ENCODE measurements at places on chromosomes 5 and 9.
A peak's percentile ranks its signal among the peaks of the same experiment; 100 is the strongest.

GRCh38 chr5:174553556-174553955 lies 170.8 kb upstream of the MSX2 start:
- DNase-seq, result no peak

DNA sequence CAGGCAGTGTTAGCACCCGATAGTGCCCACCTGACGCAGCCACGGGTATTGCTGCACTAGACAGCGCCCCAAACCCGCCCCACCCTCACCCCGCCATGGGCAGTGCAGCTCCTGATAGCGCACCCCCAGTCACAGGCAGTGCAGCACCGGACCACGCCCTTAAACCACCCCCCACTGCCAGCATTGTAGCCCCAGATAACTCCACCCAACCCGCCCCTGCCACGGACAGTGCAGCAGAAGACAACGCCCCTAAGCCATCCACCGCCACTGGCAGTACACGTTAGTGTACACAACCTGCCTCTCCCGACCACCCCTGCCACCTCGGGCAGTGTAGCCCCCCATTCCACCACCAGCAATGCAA lies 825 bp upstream of the PCAT7 start:
- DNase-seq, result no peak

GRCh38 chr5:6083311-6083978 lies 294.9 kb downstream of the MED10 start:
- DNase-seq, result no peak

DNA sequence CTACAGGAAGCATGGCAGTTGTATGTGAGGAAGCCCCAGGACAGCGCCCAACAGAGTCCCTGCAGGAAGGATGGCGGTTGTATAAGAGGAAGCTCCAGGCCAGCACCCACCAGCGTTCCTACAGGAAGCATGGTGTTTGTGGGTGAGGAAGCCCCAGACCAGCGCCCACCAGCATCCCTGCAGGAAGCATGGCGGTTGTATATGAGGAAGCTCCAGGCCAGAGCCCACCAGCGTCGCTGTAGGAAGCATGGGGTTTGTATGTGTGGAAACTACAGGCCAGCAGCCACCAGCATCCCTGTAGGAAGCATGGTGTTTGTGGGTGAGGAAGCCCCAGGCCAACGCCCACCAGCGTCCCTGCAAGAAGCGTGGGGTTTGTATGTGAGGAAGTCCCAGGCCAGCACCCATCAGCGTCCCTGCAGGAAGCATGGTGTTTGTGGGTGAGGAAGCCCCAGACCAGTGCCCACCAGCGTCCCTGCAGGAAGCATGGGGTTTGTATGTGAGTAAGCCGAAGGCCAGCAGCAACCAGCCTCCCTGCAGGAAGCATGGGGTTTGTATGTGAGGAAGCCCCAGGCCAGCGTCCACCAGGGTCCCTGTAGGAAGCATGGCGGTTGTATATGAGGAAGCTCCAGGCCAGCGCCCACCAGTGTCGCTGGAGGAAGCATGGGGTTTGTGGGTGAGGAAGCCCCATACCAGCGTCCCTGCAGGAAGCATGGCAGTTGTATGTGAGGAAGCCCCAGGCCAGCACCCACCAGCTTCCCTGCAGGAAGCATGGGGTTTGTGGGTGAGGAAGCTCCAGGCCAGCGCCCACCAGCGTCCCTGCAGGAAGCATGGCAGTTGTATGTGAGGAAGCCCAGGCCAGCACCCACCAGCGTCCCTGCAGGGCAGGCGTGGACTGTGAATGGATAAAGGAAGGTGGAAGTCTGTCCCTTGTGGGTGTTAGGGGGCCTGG lies 79.0 kb downstream of the DAP start:
- no peak for DNase-seq

- no peak for DNase-seq
These were observed 74.3 kb downstream of the ZNF618 start for GRCh38 chr9:113950195-113951031.

- no peak for DNase-seq
These were observed 9.9 kb upstream of the FBP1 start for GRCh38 chr9:94649100-94649819.

DNA sequence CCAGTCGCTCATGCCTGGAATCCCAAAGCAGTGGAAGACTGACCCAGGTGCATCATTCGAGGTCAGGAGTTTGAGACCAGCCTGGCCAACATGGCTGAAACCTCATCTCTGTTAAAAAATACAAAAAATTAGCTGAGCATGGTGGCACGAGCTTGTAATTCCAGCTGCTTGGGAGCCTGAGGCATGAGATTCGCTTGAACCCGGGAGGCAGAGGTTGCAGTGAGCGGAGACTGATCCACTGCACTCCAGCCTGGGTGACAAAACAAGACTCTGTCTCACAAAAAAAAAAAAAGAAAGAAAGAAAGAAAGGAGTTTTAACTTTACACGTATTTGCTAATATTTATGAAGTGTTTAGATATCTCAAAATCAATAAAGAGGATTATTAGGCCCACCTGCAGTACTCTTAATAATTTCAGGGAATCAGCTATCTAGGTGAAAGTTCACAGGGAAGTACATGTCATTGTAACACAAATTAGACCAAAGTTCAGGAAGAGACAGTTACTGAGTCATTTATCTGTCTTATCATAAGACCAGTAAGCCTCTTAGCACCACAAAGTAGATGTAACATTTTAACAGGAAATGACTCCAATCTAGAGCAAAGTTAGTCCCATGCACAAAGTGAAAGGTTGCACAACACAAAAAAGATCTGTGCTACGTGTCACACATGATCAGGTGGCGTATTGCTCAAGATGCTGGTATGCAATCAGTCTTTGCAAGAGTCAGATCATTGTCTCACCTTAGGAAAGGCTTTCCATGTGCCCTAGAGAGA lies 34.1 kb upstream of the PLIN2 start:
- DNase-seq, result peak; percentile 5

DNA sequence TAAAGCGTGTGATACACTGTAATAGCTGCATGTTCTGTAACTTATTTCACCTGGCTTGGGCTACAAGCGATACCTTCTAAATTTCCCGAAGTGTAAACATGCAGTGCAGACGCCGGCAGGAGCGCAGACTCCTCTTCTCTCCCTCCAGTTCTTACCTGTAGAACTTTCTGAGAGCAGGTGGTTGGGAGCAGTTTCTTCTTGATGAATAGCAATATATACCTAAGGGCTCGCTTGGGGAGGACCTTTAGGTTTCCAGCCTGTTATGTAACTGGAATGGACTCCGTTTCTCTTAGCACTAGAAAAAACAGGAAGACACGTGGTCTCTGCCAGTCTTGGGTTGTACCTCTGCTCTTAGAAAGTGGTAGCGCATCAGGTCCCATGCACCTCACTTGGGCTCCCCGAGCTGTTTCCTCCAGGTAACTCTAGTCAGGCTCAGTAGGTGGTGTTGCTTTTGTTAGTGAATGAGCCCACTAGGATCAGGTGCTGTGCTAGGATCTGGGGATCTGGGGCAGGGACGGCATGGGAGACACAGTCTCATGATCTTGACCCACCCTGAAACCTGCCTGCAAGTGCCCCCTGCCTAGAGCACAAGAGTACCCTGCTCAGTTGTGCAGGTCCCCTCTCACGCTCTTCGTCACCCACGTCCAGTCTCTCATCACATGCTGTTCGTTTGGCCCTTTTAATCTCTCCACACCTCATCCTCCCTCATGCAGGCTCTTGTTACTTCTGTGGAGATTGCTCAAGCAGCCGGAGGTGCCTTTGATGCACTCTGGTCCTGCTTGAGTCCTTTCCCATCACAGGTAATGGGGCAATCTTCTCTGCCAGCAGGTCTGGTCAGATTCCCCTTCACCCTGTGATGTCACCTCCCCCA lies 2.8 kb downstream of the TENT4A start:
- DNase-seq, result no peak

DNA sequence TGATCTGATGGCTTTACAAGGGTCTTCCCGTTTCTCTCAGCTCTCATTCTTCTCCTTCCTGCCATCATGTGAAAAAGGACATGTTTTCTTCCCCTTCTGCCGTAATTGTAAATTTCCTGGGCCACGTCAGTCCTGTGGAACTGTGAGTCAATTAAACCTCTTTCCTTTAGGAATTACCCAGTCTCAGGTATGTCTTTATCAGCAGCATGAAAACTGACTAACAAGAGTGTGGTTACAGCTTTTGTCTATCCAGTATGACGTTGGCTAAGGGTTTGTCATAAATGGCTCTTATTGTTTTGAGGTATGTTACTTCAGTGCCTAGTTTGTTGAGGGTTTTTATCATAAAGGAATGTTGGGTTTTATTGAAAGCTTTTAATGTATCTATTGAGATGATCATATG lies 501.6 kb downstream of the CAAP1 start:
- DNase-seq, result no peak

DNA sequence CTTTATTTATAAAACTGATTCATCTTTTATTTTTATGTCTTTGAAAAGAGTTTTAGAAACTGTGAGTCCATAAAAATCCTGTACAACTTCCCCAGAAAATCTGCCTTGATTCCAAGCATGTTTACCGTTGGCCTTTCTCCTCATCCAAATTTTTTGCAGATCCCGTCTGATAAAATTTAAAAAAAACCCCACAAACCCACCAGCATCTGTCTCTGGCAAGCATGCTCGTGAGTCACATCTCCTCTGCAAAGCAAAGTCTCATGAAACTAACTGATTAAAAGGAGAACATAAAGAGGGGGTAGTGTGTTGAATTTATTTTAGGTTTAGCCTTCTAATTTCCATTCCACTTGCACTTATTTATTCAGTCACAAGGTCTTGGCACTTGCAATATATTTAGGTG lies 109.4 kb downstream of the MAT2B start:
- no peak for DNase-seq

- no peak for DNase-seq
These were observed 55.3 kb upstream of the FSD1L start for GRCh38 chr9:105392531-105392930.

- DNase-seq, result no peak
These were observed 49.9 kb upstream of the SHB start for GRCh38 chr9:38118862-38119438.

Data from activated T-helper 9 cell treated with anti-CD3 and anti-CD28 coated beads, Interleukin-2, amount 50 U/mL, for 16 hours (primary cell).